ENCODE measurements at places on chromosomes 16 and 17.
A peak's percentile ranks its signal among the peaks of the same experiment; 100 is the strongest.

- DNase-seq, result no peak
These were observed 289.2 kb upstream of the FOXF1 start for GRCh38 chr16:86221085-86221484.

- DNase-seq, result no peak
These were observed 69.6 kb downstream of the MARF1 start for GRCh38 chr16:15573274-15573895.

DNA sequence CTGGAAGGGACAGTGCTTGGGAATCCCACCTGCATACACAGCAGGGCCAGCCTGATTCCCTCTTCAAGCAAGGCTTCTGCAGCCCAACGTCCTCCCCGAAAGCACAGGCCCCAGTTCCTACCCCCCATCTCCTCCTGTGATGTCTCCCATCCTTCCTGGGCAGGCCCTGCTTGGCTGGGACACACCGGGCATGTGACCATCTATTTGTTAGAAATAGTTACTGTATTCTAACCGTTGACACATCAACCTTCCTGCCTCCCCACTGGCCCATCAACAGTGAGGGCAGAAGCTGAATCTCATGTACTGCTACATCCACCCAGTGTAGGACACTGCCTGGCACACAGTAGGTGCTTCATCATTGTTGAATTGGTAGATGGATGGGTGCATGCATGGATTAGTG lies 10.7 kb downstream of the PRR29 start:
- no peak for DNase-seq

DNA sequence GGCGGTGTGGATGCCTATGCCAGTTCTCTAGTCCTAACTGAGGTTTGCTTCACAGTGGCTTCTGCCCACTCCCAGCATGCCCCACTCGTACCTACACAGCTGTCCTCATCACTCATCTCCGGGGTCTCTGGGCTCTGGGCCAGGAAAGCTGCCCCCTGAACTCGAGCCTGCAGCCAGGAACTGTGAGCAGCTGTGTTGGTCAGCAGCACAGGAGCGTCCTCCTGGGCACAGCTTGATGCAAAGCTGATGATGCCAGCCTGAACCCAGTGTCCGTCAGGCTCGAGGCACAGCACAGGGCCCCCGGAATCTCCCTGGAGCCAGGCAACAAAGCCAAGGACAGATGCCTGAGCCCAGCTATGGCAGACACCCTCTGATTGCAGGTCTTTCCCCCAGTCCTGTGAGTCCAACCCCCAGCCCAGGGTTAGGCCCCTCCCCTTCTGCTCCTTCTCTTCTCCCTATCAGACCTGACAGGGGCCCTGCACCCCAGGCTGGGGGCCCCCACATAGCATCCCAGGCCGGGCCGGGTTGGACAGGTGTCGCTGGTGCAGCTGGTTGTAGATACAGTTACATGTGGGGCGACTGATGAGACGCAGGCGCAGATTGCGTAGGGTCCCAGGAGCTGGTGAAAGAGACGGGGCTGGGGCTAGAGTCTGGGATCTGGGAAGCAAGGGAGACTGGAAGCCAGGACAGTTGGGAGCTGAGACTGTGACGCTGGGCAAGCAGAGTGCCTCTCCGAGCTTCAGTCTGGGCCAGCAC lies 2.7 kb downstream of the PRSS53 start:
- no peak for DNase-seq

GRCh38 chr16:81607805-81608522 lies 163.4 kb downstream of the CMIP start:
- no peak for DNase-seq

DNA sequence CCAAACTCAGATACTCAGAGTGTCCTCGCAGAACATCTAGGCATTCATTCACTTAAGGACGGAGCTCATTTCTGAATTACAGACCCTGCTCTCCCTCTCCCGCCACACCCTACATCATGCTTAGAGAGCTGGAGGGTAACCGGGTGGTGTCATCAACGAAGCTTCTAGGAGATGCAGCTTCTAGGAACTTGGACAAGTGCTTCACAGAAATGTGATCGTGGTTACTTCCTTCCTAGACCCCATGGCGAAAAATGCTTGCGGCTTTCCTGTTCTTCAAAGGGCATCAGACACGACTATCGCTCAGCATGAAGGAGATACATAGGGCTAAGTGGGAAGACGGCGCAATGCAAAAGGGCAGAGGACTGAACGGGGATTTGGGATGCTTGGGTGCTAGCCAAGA lies 126.8 kb downstream of the ZFHX3 start:
- no peak for DNase-seq

DNA sequence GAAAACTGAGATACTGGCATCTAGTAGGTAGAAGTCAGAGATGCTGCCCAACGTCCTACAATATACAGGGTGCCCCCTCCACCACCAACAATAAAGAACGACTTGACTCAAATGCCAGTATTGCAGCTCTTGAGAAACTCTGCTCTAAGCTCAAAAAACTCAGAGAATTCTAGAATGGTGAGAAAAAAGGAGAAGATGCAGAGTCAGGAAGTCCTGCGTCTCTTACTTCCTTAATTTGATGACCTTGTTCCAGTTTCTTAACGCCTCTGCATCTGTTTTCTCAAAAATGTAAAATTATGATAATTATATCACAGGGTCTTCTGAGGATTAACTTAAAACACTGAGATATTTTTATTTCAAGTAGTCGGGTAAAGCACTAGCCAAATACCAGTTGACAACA lies 1.7 kb upstream of the HSBP1 start:
- no peak for DNase-seq

DNA sequence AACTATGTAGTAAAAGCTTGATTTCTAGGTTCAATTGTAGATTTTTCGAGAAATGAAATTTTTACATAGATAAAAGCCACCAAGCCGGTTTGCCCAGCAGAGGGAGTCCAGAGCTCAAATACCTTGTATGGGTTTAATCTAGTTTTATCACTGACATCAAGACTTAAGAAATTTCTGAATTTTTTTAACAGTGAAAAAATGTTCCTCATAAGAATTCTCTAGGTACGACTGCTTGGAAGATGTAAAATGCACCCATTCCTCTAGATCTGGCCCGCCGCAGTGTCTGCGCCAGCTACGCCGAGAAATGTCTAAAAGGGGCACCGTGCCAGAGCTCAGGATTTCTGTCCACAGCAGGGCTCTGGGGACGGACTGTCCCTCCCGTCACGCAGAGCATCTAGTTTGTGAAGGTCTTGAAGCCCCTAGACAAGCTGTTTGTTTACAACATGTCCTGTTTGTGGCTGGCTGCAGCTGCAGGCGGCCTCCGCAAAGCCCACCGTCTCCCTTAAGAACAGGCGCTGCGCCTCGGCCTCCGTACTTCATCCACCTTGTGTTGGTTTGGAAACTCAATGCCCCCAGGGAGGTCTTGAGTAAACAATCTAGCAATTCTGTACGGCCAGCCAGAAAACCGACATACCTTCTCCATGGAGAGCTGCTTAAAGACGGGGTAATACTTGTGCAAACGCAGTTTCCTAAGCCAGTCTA lies 24.8 kb downstream of the MAP1LC3B start:
- DNase-seq, result no peak

DNA sequence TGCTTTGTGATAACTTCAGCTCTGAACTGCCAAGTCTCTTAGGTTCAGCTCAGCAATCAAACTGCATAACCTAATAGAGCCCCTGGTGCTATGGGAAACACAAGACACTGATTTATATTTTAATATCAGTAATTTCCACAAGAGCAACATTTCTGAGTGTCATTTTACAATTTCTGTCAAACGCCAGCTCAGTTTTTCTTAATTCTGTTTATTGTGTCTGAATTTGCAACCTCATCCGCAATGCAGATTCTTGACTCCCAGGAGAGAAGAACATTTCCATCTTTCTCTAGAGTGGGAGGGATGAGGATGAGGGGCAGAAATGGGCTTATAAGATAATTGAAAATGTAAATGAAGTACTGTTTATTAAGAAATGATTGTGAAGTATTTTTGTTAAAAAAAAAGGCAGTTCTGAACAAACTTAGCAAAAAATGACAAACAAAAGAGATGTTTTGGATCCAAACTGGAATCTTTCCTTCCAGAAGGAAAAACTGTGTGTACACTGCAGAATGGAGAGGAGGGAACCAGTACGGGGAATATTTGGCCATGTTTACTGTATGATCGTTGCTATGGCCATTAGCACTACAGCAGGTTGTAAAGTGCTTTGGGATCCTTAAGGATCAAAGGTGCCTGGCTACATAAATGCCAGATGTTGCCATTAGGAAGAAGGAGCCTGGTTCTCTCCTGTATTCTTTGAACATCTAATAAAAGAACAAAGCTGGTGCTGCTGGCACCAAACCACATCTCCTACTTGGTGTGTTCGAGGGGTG lies 7.4 kb upstream of the PMFBP1 start:
- no peak for DNase-seq

DNA sequence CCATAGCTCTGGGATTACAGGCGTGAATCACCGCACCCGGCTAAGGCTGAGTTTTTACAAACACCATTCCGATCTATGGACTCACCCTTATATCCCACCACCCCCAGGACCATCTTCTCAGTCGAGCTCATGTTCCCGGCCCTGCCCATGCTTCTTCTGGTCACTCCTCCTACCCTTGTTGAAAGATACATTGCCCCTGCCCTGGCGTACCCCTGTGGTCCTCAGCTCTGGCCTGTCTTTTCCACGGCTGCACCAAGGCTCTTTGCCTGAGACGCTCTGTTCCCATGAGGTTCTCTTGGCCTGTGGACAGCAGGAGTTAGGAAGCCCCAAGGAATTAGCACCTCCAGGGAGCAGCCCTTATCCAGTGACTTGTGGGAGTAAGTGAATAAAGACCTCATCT lies 379.4 kb upstream of the TNRC6C start:
- no peak for DNase-seq

DNA sequence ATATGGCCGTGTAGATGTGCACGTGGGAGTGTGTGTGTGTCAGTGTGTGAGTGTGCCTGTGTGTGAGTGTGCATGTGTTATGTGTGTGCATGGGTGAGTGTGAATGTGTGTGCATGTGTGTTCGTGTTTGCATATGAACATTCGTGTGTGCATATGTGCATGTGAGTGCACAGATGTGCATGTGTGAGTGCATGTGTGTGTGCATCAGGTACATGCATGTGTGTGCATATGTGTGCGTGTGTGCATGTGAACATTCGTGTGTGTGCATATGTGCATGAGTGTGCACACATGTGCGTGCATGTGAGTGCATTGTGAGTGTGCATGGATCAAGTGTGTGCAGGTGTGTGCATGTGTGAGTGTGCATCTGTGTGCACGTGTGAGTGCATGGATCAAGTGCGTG lies 2.5 kb upstream of the TPSAB1 start:
- no peak for DNase-seq

DNA sequence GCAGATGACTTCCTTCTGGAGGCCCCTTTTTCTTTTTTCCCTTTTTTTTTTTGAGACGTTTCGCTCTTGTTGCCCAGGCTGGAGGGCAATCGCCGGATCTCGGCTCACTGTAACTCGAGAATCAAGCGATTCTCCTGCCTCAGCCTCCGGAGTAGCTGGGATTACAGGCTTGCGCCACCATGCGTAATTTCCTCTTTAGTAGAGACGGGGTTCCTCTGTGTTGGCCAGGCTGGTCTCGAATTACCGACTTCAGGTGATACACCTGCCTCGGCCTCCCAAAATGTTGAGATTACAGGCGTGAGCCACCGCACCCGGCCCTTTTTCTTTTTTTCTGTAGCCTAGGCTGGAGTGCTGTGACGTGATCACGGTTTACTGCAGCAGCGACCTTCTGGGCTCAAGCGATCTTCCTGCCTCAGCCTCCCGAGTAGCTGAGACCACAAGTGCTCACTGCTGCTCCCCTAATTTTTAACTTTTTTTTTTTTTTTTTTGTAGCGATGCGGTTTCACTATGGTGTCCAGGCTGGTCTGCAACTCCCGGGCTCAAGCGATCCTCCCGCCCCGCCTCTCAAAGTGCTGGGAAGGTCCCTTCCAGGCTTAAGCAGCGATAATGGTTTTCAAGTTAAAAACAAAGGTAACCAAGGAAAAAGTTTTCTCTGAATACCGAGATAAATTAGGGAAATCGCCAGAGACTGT lies 956 bp upstream of the IST1 start:
- DNase-seq, result peak; percentile 32

- DNase-seq, result no peak
These were observed at the start of gene IFI35 for GRCh38 chr17:43006639-43007551. Gene IFI35, plus strand, starts transcription at chr17:43006784. Its CDS starts 164 bp downstream, at chr17:43006948.

DNA sequence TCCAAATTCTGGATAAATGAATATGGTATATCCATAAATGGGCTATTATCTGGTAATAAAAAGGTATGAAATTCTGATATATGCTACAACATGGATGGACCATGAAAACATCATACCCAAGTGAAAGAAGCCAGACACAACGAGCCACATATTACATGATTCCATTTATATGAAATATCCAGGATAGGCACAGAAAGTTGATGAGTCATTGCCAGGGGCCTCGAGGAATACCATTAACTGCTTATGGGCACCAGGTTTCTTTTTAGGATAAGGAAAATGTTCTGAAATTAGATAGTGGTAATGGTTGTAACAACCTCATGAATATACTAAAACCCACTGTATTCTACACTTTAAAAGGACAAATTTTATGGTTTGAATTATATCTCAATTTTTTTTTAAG lies 123.2 kb downstream of the PITPNC1 start:
- DNase-seq, result no peak

DNA sequence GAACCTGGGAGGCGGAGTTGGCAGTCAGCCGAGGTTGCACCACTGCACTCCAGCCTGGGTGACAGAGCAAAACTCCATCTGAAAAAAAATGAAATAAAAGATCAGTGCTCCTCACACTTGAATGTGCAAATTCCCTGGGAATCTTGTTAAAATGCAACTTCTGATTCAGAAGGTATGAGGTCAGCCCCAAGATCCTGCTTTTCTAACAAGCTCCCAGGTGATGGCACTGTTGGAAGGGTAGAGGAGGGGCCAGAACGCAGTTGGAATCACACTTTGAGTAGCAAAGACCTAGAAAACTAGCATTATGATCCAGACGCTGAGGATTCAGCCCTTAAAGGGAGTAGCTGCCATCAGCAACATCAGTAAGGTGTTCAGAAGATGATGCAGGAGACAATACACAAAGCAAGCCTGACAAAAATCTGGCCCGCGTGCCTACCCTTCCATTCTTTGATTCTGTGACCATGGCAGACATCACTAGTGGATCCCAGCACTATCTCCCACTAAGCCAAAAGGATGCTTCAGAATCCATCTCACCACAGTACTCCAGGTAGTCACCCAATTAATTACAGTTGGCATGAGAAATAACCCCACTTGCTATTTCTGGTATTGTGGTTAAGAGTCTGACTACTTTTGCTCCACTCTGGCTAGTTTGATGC lies 33.1 kb upstream of the MEIOC start:
- DNase-seq, result no peak

GRCh38 chr16:86986136-86986535 lies 331.1 kb downstream of the C16orf95 start:
- DNase-seq, result no peak

DNA sequence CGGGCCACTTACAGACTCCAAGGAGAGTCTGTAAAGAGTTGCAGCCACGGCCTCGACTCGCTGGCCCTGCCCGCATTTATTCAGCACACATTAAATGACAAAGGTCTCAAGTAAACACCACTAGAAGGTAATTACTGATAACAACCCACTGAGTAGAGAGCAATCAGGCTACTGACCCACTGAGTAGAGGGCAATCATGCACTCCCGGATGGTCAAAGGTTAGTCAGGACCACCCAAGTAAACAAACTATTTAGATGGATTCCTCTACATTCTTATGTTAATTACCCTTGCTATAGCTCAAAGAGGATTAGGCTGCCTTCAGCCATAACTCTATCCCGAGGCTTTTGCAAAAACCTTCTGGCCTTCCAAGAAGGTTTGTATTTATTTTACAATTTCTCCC lies 30.7 kb upstream of the ZNF267 start:
- no peak for DNase-seq

Measured in renal cortex interstitium (tissue), 15 donors.